ENCODE measurements at places on chromosomes 12 and 14. TPM values are rescaled to one million over a fixed set of nuclear protein-coding genes. Genes with fewer than 3 reads are reported as not detected.

Gene SERPINA10
- not detected for total RNA-seq

Gene PLD4
- total RNA-seq, result not detected

Gene INHBC
- not detected for total RNA-seq

Gene ADAMTS20
- total RNA-seq, result not detected

Gene CD163
- not detected for total RNA-seq

Gene IL22
- not detected for total RNA-seq

Gene MYF5
- not detected for total RNA-seq

Gene CLEC2A
- total RNA-seq, result not detected

Gene GLIPR1
- 1.1 TPM for total RNA-seq

Gene FOXN3
- total RNA-seq, result 11.0 TPM

Gene TMEM117
- 1.9 TPM for total RNA-seq

Gene C12orf54
- total RNA-seq, result not detected

Gene POTEG
- not detected for total RNA-seq

Gene LRRC9
- not detected for total RNA-seq

Gene TAS2R20
- 1.6 TPM for total RNA-seq

Gene PLEKHG7
- not detected for total RNA-seq

Gene OR6C2
- not detected for total RNA-seq

Gene PMCH
- not detected for total RNA-seq

Gene SLC7A7
- total RNA-seq, result 6.9 TPM

Gene GPD1
- not detected for total RNA-seq

Gene KITLG
- 18.6 TPM for total RNA-seq

Gene KCNH3
- not detected for total RNA-seq

Gene OTX2
- total RNA-seq, result not detected

Gene TCL1B
- total RNA-seq, result not detected

Gene OR4E2
- total RNA-seq, result not detected

Gene GPR65
- 0.44 TPM for total RNA-seq

Gene PIWIL1
- total RNA-seq, result not detected

Gene TSPAN8
- total RNA-seq, result not detected

Gene KRT86
- total RNA-seq, result not detected

Gene VRTN
- total RNA-seq, result not detected
